ENCODE measurements at places on chromosomes 2 and 18.

DNA sequence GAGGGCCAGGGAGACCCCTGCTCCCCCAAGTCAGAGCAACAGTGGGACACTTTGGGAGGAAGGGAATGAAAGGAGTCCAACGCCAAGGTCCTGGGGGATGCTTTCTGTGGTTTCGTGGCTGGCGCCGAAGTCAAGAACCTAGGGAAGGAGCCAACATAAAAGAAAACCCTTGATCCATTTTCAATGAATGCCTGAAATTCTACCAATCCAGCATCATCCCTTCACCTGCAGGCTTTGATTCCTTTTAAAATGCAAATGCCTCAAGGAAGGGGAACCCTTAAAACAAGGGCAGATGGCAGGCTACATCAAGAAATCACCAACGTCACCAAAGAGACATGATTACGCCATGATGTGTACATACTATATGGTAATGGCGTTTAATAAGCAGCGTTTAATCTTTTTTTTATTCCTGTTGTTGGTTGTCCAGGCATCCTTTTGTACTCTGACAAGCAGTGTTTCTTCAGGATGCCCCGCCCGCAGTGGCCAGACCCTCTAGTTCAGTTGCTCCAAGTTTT lies 123.3 kb upstream of the SLC1A4 start:
- no peak for DNase-seq

DNA sequence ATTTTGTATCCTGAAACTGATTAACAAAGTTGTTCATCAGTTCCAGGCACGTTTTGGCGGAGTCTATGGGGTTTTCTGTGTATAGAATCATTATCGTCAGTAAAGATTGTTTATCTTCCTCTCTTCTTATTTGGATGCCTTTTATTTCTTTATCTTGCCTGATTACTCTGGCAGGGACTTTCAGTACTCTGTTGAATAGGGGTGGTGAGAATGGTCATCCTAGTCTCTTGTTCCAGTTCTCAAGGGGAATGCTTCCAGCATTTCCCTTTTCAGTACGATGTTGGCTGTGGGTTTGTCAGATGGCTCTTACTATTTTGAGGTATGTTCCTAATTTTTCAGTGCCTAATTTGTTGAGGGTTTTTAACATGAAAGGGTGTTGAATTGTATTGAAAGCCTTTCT lies 14.0 kb upstream of the SPDYA start:
- DNase-seq = no peak

DNA sequence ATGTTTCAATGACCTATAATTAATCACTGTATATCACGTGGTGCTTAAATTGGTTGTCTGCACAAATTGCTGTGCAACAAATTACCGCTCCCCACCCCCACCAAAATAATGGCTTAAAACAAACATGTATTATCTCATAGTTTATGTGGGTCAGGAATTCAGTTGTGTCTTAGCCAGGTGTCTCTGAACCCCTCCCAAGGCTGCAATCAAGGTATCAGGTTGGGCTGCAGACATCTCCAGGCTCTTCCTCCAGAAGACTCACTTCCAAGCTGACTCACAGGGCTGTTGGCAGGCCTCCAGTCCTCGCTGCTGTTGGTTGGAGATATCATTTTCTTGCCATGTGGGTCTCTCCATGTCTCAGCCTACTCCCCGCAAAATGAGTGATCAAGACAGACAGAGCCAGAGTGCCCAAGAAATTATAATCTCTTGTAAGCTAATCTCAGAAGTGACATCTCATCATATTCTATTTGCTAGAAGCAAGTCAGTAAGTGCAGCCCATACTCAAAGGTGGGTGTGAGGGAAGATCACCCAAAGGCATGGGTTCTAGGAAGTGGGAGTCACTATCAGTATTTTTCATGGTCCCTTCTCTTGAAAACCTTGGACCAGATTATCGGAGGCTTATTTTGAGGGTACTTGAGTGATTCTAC lies 38.4 kb downstream of the SPC25 start:
- DNase-seq = no peak

DNA sequence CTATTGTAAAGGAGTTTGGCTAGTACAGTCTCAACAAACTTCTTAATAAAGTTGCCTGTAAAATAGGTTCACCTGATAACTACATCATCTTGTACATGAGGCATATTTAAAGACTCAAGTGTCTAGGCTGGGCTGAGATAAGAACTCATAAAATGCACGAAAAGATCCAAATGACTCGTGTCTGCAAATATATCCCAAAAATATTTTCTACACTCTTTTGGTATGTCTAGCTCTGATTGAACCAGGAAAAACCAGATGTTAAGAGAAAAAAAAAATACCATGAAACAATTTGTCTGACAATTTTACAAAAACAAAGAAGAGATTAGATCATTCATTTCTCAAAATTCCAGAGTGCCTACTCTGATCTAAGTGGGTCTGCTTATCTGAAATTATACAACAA lies 166.9 kb upstream of the OSR1 start:
- DNase-seq = no peak

- no peak for DNase-seq
These were observed 61.8 kb downstream of the RFTN2 start for GRCh38 chr2:197613509-197613987.

DNA sequence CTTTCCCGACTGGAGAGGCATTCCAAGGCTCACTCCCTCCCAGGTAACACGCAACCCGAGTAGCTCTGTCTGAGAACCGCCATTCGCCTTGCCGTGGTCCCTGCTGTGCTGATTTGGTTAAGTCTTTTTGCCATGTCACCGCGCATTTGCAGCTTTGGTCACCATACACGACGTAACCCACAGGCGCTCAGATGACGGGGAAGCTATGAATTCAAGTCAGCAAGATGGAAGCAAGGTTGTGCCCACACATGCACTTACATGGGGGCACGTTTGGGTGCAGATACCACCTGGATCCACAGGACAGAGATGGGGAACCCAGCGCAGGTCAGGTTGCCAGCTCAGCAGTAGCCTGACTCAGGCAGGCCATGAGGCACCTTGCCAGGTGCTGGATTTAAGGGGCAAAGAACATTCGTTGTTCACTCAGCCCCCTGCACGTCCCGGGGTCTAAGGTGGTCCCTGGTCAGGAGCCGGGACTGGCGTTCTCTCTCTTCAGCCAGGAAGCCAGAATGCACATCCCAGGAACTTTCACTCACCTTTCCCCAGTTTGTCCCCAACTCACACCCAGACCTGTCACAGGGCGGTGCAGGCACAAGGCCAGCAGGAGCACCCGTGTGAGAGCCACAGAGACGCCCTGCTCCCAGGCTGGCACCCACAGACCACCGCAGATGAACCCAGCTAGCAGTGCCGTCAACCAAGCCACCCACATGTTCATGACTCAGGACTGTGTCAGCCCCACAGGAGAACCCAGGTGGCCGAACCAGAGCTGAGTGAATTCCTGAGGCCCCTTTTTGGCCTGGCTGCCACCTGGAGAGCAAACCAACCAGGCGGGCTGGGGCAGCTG lies 19.9 kb downstream of the SNED1 start:
- DNase-seq = no peak

DNA sequence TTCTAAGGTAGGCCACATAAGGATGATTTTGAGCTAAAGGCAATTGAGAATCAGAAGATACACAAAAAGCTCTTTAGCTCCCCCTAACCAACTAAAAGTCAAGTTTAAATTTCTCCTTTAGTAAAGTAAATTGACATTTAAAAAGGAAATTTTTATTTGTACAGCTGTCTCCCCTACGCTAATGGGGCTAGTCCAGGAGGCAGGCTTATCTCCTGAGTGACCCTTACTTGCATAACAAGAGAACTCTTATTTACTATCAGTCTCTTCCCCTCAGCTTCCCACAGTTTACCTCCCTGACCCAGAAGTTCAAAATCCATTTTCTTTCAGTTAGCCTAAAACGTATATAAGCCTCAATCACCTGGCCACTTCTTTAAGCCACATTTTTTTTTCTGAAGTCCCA lies 1002.8 kb upstream of the NRXN1 start:
- DNase-seq = no peak

- DNase-seq = no peak
These were observed 153.8 kb downstream of the MAP2 start for GRCh38 chr2:209577376-209578357.

Data from stimulated activated CD4-positive, alpha-beta T cell treated with anti-CD3 and anti-CD28 coated beads, Interleukin-15, amount 100 ng/mL, for 48 hours (primary cell).